Cardiac septum (tissue), 1 donor: ENCODE measurements at places on chromosomes 11 and 22.

DNA sequence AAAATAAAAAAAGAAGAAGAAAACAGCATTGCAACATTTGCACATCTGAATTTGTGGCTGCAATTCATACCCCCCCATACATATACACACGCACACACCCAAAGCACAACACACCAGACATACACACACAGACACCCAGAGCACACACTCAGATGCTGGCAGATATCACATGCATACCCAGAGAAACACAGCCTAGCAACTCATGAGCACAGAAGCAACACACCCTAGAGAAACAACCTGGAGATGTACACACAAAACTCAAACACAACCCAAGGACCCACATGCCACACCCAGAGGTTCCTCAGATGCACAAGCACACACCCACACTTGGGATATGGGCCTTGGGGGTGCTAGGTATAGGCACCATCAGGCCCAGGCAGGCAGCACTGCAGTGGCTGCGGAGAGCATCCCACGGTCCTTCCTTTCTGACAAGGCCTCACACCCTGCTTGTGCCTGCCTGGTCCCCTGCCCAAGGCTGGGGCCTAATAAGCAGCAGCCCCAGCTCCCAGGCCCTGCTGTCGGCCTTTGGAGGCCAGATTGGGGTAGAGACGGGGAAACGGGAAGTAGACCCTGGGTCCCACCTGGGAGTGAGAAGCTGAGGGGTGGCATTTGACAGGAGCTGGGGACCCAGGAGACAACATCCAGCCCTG is 3.1 kb downstream of the CST6 start:
- no peak for DNase-seq

GRCh38 chr11:70111269-70112016 is 33.3 kb downstream of the ANO1 start:
- DNase-seq, result no peak

GRCh38 chr22:17581631-17582030 is 18.3 kb downstream of the SLC25A18 start:
- no peak for DNase-seq

DNA sequence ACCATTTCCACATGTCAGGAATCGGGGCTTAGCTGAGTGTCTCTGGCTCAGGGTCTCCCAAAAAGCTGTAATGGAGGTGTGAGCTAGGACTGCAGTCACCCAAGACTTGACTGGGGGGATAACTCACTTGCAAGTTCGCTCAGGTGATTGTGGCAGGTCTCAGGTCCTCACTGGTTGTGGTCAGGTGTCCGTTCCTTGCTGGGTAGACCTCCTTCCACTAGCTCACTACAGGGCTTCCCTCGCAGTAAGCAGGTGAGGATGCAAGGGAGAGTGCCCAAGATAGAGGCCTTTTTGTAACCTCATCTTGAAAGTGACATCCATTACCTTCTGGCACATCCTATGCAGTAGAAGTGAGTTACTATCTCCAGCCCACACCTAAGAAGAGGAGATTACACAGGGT is 29.5 kb downstream of the C11orf58 start:
- no peak for DNase-seq

GRCh38 chr11:130449310-130449990 is 1.0 kb downstream of the ADAMTS15 start:
- DNase-seq, result no peak

GRCh38 chr11:72157131-72157530 is 21.6 kb downstream of the FOLR3 start:
- DNase-seq, result no peak

GRCh38 chr11:19912115-19912957 is 199.7 kb downstream of the NAV2 start:
- DNase-seq, result no peak

DNA sequence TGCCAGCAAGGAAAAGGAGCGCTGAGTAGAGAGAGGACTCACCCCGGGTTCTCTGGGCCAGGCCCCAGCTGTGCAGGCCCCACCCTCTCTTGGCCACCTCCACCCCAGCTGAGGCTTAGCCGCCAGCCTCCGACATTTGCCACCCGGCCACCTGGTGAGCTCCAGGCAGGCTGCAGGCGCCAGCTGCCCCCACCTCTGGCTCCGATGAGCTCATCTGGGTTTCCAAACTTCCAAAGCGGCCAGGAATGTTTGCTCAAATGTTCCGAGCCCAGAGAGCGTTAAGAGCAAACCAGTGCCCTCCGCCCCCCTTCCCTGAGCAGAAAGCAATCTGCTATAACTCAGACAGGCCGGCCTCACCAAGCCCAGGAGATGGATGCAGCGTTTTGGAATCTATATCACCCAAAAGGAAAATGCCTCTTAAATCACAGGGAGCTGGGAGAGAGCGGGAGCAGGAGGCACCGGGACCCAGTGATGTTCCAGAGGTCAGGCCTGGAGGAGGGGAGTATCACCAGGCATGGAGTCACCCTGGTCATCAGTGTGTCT is 9.1 kb upstream of the MN1 start:
- DNase-seq, result no peak

- DNase-seq, result no peak
These were observed 65.8 kb upstream of the MS4A8 start for GRCh38 chr11:60633645-60634044.

- DNase-seq, result no peak
These were observed 27.4 kb downstream of the DAGLA start for GRCh38 chr11:61707574-61707973.

GRCh38 chr22:34798605-34799004 is 267.4 kb upstream of the ISX start:
- no peak for DNase-seq

- no peak for DNase-seq
These were observed 21.9 kb downstream of the OTOG start for GRCh38 chr11:17568944-17569343.

DNA sequence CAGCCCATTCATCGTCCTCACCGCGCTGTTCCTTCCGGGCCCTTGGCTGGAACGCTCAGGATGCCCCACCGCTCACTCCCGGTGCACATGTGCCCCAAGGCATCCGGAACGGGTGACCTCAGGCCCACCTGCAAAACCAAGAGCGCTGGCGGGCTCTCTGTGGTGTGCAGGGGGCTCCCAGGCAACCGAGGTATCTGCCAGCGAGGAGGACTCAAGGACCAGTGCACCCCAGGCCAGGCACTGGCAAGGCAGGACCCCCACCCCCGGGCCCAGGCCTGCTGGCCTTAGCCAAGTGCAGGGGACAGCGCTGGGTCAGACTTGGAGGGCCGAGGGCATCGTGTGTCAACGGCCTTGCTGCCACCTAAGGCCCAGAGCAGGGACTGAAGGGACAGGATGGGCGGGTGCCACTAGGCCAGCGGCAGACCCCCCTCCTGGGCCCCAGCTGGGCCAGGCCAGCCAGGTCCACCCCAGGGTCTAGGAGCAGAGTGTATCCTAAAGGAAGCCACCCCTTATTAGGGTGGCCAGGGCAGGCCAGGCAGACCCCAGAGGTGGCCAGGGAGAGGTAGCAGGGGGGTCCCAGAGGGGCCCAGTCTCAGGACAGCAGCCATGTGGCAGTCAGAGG is 8.5 kb downstream of the TNNT3 start:
- DNase-seq, result peak; percentile 74

- no peak for DNase-seq
These were observed 15.2 kb downstream of the UFD1 start for GRCh38 chr22:19463491-19464469.

DNA sequence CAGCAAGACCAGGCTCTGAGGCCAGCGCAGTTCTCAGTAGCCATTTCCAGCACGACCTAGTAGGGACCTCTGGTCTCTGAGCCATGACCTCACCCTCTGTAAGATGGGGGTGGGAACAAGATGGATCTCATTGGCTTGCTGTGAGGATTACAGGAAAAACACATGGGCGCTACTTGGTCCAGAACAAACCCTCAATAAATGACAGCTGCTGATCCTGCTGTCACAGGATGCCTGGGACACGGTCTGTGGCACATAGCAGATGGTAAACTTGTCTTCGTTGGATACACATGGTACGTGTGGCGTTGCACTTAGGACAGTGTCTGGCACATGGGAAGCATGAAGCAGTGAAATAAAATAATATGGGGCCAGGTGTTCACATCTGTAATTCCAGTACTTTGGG is 4.5 kb upstream of the KCTD17 start:
- DNase-seq, result no peak

DNA sequence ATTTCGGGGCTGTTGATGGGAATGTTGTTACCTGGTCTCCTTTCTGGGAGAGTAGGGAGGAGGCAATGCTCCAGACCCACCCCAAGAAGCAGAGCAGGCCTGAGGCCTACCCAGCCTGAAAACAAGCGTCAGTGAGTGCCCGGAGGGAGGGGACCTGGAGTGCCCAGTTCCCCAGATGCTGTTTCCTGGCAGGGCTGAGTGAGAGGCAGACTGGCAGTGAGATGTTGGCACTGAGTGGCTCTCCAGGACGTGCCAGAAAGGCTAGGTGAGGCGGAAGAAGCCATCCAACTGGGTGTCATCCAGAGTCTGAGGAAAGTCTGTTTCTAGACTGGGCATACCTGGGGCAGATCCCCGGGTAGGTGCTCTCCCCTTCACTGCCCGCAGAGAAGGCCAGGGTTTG is 1.3 kb downstream of the POU2F3 start:
- no peak for DNase-seq

- peak; percentile 81 for DNase-seq
These were observed 21.9 kb downstream of the SERPINH1 start for GRCh38 chr11:75583718-75584658.

GRCh38 chr11:118441770-118442275 is 5.5 kb downstream of the KMT2A start:
- no peak for DNase-seq

DNA sequence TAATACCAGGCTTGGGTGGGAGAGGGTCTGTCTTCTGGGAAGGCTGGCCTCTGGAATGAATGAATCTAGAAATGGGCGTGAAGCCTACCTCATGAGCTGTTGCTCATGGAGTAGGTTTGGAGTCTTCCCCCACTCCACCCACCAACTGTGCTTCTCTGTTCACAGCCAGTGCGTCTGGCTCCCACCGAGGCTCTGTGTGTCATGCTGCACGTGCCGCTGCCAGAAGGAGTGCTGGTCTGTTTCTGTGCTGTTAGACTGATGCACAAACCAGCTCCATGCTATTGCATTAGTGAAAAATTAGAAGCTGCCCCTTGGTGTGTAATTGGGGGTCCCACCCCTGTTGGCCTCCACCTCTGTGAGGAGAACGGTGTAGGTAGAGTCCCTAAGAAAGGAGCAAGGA is 132.3 kb upstream of the PARVA start:
- DNase-seq, result no peak

DNA sequence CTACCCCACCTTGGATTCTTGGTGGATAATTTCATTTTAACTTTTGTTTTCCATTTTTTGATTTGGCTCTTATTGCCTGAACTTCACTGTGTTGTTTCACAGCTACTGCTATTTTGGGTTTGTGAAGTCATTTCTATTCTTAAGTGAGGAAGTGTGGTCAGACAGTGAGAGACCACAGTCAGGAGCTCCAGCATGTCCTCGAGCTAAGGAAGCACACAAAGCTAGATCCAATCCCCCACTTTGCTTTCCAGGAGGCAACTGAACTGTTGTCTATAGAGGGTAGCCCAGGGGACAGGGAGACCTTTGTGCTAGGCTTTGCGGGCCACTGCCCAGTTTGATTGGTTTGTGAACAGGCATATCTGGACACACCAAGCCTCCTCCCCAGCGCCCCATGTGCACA is 251.8 kb upstream of the KIRREL3 start:
- DNase-seq, result no peak

GRCh38 chr11:69277074-69277809 is 16.7 kb upstream of the MYEOV start:
- DNase-seq, result no peak

DNA sequence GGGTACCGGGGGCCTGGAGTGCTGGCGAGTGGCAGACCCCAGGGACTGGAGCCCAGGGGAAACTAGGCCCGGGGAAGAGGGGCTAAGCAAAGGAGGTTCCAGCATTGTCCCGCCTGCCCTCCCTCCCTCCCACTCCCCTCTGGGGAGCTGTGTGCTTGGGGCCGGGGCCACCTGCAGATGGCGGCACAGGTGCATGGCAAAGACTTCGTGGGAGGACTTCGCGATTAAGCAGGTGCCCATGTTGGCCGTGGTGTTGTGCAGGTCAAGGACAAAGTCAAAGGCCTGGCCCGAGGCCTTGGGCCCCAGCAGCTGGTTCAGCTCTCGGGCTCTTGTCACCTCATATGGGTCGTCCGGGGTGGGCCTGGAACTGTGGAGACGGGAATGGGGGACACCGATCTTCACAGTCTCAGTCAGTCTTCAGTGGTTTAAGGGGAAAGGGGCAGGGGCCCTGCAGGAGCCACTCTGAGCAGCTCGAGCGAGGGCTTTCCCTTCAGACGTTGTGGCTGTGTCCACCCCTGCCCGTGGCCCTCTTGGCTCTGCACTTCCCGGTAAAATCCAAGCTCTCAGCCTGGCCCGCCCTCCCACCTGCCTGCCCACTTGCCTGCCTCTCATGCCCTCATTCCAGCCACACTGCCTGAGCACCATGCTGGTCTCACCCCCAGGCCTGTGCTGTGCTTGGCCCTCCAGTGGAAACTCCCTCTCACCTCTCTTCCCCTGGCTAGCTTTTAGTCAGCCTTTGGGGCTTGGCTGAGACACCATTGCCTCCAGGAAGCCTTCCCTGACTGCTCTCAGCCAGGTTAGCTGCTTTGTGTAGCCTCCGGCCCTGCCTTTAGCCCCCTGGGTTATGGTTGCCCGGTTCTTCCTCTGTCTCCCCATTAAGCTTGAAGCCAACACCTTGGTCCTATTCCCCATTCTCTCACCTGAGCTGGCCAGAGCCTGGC is 4.7 kb downstream of the ACY3 start:
- no peak for DNase-seq

DNA sequence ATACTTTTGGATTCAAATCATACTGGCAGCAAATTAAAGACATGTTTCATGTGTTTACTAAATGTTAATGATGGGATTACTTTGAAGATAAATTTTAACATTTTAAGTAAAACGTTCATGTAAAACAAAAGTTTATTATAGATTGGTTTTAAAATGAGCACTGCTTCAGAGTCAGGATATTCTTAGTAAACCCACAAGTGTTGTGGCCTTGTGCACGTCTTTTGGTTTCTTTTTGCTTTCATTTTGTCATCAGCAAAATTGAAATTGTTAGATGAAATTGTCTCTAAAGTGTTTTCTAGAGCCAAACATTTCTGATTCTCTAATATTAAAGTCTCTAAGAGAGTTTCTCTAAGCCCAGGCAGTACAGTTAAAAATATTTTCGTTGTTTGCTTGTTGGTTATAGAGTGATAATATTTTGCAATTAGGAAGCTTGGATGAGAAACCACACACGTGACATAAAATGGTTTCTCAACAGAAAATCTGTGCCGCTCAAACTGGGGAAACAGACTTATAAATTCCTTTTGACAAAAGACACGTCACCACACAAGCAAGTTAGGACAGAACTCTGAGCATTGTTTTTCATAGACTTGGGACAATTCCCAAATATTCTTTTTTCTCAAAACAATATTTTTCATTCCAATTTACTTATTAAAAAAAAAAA is 164.4 kb downstream of the TEAD1 start:
- DNase-seq, result no peak

DNA sequence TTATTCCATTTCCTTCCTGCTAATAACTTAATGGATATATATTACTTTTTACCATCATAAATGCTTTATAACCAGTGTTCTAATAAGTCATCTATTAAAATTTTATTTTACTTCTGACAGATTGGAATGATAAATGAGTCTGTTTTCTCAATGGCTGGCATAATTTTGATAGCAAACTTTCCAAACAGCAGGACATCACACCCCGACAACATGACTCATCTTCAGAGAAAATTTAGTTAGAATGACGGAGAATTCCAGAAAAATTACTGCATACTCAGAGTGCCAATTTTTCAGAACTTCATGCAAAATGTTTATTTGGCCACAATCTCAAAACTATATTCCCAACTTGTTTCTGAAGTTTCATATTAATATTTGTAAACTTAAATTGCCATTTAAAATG is 174.4 kb downstream of the SWAP70 start:
- no peak for DNase-seq
